CD4-positive, alpha-beta T cell treated with Interleukin-6 at 100 ng/mL for 8 hours (primary cell): ENCODE measurements at places on chromosomes 16 and 17.

GRCh38 chr16:10040136-10041080 is 141.8 kb downstream of the GRIN2A start:
- no peak for DNase-seq

DNA sequence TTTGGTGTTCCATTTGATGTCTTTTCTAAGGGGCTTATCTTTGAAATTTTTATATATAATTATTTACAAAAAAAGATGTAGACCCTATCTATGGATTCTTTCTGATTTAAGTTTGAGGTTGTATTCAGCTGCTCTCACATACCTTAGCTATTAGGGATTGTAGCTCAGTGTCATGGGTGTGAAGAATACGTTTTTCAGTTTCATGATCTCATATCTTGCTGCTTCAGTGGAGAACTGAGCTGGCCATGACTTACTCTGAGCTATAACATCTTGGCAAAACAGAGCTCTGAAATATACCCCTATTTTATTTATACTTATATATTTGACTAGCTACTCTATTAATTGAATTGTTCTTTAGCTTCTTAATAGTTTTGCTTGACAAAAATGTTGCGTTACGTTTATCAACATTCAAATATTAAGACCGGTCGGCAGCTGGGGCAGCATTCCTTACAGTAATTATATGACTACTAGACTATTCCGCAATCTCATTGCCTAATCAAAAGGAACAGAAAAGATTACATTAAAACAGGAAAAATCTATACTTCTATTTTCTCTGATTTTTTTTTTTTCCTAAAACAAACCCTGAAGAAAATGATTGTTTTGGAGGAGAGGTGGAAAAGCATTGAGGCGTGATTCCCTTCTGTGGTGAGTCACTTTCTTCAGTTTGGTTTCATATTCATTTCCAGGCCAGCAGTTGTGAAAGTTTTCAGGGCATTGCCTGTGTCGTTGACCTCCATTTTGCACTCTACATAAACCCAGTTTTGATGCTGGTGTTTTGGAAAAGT is 24.1 kb upstream of the KRT24 start:
- no peak for DNase-seq

DNA sequence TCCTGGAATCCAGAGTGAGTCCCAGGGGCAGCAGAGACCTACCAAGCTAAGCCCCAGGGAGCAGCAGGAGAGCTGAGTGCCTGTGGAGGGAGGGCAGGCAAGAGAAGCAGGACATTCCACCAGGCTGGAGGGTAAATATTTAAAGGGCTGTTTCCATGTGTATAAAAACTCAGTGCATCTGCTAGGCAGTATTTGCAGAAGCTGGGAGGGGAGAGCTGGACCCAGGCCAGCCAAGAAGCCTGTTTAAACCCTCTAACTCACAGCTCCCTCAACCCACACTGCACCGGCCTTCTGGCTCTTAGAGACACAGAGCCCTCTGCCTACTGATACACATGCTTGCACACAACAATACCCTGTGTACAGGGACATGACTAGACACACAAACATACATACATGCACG is 22.5 kb upstream of the TMEM132E start:
- DNase-seq: no peak

- DNase-seq: no peak
These were observed 51.1 kb upstream of the CACNG5 start for GRCh38 chr17:66783656-66784381.

DNA sequence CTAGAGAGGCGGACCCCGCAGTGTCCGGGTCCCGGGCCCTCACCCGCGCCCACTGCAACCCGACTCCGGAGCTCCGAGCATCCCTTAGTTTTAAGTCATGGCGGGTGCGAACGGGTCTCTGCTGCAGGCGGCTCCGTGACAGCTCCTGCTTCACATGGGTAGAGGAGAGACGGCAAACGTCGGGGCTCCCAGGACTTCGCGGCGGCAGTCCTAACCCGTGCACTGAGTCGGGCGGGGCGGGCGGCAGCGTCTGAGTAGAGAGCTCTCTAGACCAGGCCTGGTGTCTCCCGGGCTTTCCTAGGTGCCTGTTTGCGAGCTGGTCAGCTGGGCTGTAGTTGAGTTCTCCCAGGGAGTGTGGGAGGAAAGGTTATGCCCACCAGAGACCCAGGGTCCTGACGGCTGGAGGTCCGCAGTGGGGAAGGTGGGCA is 345 bp downstream of the TSC2 start:
- DNase-seq: no peak

DNA sequence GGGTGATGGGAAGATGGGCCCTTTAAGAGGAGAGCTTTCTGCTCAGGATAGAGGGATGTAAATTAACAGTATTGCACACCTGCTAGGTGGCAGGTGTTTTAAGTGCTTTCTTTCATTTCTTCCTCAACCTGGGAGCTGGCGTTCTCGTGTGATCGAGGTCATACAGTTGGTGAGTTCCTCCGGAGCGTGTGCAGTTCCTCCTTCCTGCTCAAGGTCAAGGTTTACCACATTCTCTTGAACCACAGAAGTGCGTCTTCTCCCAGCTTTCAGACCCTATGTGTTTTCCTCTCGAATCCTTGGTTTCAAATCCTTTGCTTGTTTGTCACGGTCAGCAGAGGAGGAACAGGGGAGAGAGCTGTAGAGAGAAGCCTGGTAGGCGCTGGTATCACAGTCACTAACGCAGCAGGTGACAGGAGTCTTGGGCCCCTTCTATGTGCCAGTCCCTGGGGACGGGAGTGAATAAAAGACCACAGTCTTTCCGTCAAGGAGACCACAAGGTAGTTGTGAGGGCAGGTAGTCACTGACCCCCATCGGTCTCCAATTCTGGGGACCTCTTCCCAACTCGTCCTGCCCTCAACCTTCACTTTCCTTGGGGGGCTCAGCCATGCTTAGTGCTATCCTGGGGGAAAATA is 791 bp downstream of the DNAI2 start:
- DNase-seq: no peak

DNA sequence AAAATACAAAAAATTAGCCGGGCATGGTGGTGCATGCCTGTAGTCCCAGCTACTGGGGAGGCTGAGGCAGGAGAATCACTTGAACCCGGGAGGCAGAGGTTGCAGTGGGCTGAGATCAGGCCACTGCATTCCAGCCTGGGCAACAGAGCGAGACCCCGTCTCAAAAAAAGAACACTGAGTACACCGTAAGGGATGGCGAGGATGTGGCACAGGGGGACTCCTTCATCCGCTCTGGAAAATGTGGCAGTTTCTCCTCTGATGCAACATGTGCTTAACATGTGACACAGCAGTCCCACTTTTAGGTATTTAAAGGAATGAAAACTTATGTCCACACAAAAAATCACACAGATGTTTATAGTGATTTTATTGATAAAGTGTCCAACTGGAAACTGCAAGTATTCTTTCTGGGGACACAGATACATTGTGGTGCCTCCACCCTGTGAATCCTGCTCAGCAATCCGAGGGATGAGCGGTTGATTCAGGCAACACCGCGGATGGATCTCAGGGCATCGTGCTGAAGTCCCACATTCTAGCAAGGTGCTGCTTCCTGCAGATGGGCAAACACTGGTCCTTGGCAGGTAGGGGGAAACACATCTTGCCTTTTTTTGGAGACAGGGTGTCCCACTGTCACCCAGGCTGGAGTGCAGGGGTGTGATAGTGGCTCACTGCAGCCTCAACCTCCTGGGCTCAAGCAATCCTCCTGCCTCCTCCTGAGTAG is 3.5 kb upstream of the C16orf95 start:
- DNase-seq: no peak

- no peak for DNase-seq
These were observed 1307.2 kb downstream of the CDH8 start for GRCh38 chr16:60729051-60729450.

- no peak for DNase-seq
These were observed 33.9 kb downstream of the ANKFY1 start for GRCh38 chr17:4229627-4230541.

- no peak for DNase-seq
These were observed 381.9 kb upstream of the CCL2 start for GRCh38 chr17:33873201-33873617.
